ENCODE measurements at places on chromosomes 2 and 18.

- no peak for DNase-seq
These were observed 9.9 kb downstream of the DNMT3A start for GRCh38 chr2:25331686-25332365.

GRCh38 chr2:51220606-51221005 is 188.7 kb upstream of the NRXN1 start:
- no peak for DNase-seq

GRCh38 chr2:16115881-16116830 is 175.8 kb downstream of the MYCN start:
- DNase-seq: no peak

DNA sequence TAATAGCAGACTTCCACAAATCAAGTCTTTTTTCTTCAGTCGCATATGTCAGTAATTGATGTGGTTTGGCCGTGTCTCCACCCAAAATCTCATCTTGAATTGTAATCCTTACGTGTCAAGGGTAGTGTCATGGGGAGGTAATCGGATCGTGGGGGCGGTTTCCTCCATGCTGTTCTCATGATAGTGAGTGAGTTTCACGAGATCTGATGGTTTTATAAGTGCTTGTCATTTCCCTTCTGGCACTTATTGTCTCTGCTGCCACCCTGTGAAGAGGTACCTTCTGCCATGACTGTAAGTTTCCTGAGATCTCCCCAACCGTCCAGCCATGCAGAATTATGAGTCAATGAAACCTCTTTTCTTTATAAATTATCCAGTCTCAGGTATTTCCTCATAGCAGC is 478.8 kb downstream of the PTPRM start:
- DNase-seq: no peak

DNA sequence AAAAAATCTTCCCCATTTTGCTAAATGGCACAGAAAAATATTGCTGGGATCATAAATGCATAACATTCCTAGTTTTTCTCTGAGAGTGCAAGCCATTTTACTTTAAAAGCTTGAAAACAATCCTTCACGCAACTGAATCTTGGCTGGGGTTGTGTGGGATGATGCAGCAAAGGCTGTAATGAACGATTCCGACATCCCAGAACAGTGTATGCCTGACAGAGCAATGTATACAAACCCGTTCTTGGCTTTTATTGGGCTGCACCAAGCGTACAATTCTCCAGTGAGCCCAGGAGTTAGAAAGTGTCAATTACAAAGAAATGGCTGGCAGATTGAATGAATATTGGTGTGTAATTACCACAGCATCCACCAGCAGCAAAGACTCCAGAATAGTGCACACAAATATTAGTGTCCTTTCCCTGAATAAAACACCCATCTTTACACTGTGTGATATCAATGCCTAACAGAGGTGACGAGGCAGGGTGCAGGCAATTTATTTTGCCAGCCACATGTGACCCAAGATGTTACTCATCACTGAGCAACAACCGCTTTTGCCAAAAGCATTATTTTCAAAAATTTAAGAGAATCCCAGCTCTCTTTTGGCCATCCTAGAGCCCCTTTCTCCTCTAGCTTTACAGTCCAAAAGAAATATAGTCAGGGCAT is 578.6 kb upstream of the CHAC2 start:
- DNase-seq: peak; percentile 18

GRCh38 chr2:197628043-197628500 is 47.3 kb downstream of the RFTN2 start:
- DNase-seq: no peak

GRCh38 chr2:242004223-242004901 is 134.8 kb downstream of the RTP5 start:
- no peak for DNase-seq

- no peak for DNase-seq
These were observed at the start of gene DNAJC5G for GRCh38 chr2:27275211-27276150. DNAJC5G (plus strand) TSS chr2:27275433; CDS start chr2:27276729, 1,296 bp downstream.

GRCh38 chr2:221791844-221792243 is 219.7 kb upstream of the EPHA4 start:
- DNase-seq: no peak

DNA sequence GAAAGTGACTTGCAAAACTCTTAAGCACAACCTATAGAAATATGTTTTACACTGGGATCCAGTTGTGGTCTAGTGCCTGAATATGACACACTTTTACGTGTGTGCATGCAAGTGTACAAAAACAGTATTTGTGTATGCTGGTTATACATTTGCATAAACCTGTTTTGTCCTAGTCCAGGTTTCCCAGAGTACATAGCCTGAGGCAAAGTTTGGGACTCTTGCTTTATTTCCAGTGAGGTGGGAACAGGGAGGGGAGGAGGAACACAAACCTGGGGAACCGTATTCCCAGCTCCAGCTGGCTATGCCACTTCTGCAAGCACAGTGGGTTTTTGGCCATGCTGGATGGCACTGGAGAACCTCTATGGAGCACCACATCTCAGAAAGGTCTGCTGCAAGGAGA is 481.1 kb upstream of the HS6ST1 start:
- DNase-seq: no peak

DNA sequence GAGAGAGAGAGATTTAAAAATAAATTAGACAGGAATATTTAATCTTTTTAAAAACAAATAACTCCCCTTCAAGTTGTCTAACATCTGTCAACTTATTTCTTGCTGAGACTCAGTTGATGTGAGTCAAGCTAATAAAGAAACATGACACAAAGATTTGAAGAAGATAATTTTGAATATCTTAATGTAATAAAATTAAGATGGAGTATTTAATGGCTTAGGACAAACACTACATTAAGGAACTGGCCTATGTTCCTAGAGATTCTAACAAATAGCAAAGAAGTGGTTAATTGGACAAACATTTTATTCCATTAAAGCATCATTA is 134.0 kb downstream of the INSIG2 start:
- no peak for DNase-seq

GRCh38 chr18:29163596-29163995 is 986.7 kb upstream of the CDH2 start:
- DNase-seq: no peak

DNA sequence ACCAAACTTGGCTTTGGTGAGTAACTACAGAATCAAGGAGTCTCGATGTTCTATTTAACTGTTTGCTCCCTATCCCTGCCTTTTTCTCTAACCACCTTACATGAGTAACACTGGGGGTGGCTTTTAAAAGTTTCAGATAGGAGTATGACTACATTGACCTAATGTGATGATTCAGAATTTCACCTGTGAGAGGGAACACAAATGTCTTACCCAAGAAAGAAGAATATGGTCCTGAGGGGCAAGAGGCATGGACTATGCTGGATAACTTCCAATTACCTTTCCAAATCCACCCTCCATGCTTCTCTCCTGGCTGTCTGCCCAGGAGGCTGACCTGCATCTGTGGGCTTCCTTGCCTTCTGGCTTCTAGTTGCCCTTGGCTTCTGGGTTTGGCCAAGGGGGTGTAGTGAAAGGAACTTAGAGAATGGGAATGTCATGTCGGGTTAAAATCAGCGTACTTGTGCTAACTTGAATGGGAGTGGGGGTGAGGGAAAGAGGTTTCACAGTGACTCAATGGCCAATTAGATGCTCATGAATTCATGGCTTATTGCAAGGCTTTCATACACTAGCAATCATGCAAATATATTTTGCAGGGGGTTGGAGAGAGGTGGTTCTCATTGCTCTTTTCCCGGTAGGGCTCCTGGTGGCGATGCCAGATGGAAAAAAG is 5.3 kb upstream of the IL36G start:
- no peak for DNase-seq

GRCh38 chr18:24033641-24034412 is 19.3 kb downstream of the TTC39C start:
- no peak for DNase-seq

DNA sequence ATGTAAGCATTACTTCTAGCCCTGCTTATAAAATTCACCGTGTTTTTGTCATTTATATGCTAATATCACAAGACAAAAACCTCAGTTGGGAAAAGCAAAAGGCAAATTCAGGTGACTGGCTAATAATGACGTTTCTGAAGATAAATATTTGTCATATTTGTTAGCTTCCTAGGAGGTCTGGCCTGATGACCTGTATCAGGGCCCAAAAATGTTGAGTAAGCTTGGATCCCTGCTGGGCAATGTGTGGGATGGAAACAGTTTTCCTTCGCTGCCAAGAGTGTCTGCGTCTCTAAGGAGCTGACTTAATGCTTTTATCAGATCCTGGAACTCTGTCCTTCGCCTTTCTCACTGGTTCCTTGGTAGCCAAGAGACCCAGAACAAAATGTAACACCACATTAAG is 230.1 kb upstream of the PXDN start:
- DNase-seq: no peak

GRCh38 chr2:60508339-60508917 is 45.0 kb downstream of the BCL11A start:
- DNase-seq: no peak
